AG10803 (cell line): ENCODE measurements at places on chromosomes 5 and 9.

DNA sequence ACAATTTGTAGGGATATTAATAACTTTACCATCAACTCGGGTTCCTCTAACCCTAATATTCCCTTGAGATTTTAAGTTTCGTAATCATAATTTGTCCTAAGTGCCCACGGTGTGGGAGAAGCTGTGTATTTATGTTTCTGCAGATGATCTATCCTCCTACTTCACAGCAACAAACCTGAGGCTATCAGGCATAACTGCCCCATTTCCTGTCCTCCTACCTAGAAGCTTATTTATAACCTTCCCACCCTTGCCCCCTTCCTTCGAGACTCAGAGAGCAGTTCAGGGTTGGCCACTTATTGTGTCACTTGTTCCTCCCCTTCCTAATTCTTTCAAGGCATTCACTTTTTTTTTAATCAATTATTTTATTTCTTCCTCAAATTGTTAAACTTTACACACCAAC, 29.6 kb upstream of the LCP2 start:
- no peak for DNase-seq

GRCh38 chr5:3517348-3517747, 78.3 kb upstream of the IRX1 start:
- no peak for DNase-seq

DNA sequence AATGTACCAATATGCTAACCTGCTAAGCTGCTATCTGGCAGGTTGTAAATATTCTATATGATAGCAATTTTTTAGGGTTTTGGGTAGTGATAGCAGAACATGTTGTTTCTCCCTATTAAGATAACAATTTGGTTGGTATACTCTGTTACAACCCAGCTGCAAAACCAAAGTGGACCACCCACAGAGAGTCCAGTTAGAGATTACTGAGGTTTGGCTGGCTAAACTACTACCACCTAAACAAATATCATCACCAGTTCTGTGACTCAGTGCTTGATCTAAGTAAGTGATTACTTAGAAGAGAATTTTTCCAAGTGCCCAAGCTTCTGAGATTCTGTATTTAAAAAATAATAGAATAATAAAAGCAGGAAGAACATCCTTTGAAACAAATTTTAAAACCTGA, 72.3 kb downstream of the XRCC4 start:
- no peak for DNase-seq

GRCh38 chr9:127942216-127943010, 4.8 kb upstream of the DPM2 start:
- DNase-seq = peak; percentile 68

GRCh38 chr5:176491101-176491502, 42.9 kb downstream of the FAF2 start:
- peak; percentile 11 for DNase-seq

GRCh38 chr9:72390907-72391306, 25.9 kb upstream of the ZFAND5 start:
- no peak for DNase-seq

DNA sequence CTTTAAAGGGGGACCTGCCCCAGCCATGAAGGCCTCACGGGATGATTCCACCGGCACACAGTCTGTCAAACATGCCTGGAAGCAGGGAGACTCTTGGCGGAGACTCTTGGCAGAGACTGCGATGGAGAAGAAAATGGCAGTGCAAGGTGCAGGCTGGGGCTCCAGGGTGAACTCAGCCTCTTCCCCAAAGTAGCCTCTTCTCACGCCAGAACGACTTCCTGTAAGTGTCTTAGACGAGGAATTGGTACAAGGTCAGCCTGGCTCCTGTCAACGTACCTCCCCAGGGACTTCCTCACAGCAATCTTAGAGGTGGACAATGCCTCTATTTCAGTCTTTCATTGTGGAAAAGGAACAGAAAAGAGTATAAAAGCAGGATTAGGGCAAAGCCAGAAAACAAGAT, 109.3 kb downstream of the UGCG start:
- no peak for DNase-seq

- no peak for DNase-seq
These were observed 2.3 kb downstream of the UHRF2 start for GRCh38 chr9:6415266-6415665.

DNA sequence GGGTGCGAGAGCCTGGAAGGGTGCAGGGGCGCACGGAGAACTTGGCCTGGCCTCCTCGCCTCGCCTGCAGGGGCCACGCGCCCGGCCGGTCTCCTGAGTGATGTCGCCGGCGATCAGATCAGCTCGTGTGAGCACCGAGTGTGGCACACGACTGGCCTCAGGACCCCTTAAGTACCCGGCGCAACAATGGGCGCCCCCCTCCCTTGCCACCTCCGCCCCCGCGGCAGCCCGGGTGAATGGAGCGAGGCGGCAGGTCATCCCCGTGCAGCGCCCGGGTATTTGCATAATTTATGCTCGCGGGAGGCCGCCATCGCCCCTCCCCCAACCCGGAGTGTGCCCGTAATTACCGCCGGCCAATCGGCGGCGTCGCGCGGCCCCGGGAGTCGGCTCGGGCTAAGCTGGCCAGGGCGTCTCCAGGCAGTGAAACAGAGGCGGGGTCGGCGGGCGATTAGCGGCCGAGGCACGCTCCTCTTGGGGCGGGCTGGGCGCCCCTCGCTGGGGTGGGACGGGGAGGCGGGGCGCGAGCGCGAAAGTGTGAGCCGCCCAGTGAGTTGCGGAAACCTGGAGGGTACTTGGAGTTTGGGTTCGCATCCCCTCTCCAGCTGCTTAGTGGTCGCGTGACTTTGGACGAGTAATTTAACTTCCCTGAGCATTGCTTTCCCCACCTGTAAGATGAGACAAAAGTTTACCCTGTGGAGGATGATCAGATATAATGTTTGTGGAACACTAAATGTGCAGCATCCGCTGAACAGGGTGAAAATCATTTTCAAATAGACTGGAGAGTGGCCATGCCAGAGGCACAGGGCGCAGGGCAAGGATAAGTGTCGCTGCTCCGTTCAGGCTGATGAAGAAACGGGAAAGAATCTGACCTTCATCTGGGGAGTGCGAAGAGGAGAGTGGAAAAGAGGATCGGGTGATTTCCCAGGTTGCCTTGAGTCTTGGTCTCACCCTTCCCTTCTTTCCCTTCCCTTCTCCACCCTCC, at the start of gene NEUROG1:
Gene NEUROG1 (minus strand): TSS at position 145 of the 982 bp plus-strand sequence. CDS start 274 bp downstream, outside the sequence.
- no peak for DNase-seq

GRCh38 chr5:136811086-136811485, 445.7 kb upstream of the TRPC7 start:
- no peak for DNase-seq

GRCh38 chr9:25048098-25048724, 502.5 kb upstream of the IZUMO3 start:
- no peak for DNase-seq

GRCh38 chr5:58452566-58453258, 7.2 kb downstream of the PLK2 start:
- peak; percentile 29 for DNase-seq

GRCh38 chr5:2094616-2094995, 211.9 kb upstream of the IRX4 start:
- no peak for DNase-seq

- peak; percentile 61 for DNase-seq
These were observed 18.6 kb upstream of the IFNB1 start for GRCh38 chr9:21096172-21096900.

GRCh38 chr9:101543098-101543735, 9.6 kb downstream of the RNF20 start:
- DNase-seq = no peak

DNA sequence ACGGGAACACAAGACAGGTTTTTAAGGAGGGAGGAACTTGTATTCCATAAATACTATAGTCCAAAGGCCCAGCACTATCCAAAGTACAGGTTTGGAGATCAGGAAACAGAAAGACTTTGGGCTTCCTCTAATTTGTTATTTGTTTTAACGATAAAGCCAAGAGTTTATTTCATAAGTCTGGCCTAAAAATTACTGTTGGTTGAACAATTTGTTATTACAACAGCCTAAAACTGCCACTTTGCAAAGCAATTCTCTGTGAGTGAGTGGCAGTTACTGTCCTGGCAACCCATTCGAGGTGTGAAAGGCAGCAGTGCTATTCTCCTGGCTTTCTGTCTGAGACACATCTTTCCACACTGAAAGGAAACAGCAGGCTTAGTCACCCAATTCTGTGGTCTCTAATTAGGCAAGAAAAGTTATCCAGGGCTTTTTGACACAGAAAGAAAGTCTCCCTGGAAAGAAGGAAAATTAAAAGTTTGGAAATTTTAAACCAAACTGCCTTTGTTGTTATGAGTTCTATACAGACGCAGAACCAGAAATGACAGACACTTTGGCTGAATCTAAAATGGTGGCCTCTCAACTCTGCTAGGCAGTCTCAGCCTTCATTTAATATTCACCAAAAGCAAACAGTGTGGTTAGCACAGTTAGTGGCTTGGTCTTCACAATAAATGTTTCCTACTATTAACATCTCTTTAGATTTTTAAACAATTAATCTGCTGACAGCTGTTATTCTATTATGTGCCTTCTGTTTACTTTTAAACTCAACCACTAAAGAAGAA, 33.9 kb downstream of the PSMB7 start:
- DNase-seq = peak; percentile 72

- DNase-seq = peak; percentile 97
These were observed 10.3 kb upstream of the DOCK2 start for GRCh38 chr5:169626779-169627178.

- peak; percentile 20 for DNase-seq
These were observed 11.5 kb downstream of the SARDH start for GRCh38 chr9:133726401-133727276.

- DNase-seq = no peak
These were observed 401.3 kb downstream of the BNC2 start for GRCh38 chr9:16469184-16469583.

- no peak for DNase-seq
These were observed 14.2 kb downstream of the IARS1 start for GRCh38 chr9:92279302-92279701.

GRCh38 chr9:127999461-127999860, 18.7 kb upstream of the EEIG1 start:
- DNase-seq = no peak

GRCh38 chr5:135313405-135313804, 85.6 kb downstream of the MACROH2A1 start:
- no peak for DNase-seq

DNA sequence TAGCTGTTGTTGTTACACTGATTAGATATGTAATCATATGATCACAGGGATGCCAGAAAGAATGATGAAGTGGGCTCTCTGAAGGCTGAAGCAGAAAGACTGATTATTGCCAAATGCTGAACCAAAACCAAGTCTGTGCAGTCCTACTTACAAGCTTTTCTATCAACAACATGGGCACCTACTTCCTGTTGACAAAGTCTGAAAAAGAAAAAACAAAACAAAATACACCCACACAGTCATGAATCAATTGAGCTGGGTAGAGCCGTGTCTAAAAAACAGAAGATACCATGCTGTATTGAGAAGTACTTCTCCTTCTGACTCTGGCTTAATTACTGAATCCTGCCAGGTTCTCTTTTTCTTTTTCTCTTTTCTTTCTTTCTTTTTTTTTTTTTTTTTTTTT, 363.4 kb downstream of the RAB3C start:
- DNase-seq = no peak

GRCh38 chr9:16026886-16027285, 474.0 kb downstream of the CCDC171 start:
- DNase-seq = no peak

- DNase-seq = peak; percentile 45
These were observed 8.9 kb downstream of the CXCL14 start for GRCh38 chr5:135569755-135570452.

DNA sequence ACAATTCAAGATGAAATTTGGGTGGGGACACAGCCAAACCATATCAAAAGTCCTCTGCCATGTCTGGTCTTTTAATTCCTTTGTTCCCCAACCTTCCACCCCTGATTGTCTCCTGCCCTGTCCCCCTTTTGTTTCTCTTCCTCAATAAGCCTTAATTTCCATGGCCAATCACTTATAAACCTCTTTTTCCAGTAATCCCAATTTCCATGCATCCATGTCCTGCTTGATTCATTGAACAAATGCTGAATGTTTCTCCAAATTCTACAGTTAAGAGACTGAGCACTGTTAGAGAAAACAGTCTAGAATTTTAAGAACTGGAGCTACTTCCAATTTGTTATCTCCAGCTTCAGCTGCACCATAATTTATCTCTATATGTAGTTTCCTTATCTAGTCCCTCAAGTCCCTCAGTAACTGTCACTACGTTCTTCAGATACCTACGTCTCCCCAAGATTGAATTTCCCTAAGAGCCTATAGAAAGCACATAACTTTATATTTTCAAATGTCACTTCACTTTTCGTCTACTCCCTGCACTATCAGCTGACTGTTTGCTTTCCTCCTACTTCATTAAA, 34.2 kb downstream of the TARS1 start:
- no peak for DNase-seq

DNA sequence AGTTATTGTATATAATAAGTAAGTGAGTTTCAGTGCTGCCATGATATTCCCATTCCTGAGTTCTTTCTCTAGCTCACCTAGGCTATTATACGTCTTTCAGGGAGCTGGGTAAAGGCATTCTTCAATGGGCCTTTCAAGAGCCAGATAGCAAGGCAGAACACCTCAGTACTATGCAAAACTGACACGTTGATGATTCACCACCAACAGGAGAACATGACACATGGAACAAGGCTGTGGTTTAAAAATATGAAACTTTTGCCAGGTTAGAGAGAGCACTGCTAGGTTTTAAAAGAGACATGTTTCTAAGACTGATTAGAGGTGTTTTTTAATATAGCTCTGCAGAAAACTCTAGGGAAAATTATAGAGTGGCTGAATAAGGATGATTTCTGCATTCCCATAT, 95.9 kb downstream of the UGCG start:
- DNase-seq = peak; percentile 42

DNA sequence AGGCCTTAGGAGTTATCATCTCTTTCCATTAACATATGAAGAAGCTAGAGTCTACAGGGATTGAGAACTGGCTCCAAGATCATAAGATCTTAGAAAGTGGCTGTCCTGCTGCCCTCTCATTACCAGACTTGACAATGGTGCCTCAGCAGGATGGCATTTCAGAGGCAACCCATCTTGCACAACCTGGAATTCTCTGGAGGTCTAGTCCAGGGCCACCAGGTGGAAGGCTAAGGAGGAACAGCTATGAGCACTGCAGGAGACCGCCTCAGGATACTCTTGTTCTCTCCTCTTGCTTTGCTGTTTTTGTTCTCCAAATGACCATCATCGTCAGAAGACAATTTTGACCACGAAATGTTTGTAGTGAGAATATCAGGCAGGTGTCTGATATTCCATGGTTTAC, 322.6 kb downstream of the FBXL17 start:
- DNase-seq = no peak

- no peak for DNase-seq
These were observed 333.9 kb downstream of the NR2F1-AS1 start for GRCh38 chr5:93247105-93247504.

DNA sequence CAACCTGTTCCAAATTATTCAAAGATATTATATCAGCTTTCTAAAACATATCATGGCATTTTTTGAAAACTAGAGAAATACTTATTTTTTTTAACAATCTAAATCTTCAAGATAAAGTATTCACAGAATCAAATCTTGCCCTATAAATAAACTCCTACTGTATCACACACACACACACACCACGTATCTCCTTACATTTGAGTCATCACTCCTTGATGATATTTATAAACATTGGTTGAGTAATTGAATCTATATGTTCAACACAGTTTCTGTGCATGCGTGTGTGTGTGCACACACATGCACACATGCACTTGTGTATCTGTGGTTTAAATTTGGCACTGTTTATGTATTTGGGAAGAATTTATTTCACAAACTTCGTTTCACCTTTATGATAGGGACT, 1716.4 kb downstream of the EFNA5 start:
- DNase-seq = no peak
